Bladder microvascular endothelial cell (primary cell): ENCODE measurements at places on chromosomes 5 and 9. TPM values are rescaled to one million over a fixed set of nuclear protein-coding genes. Genes with fewer than 3 reads are reported as not detected.

The NKD2 gene
- 0.16 and 3.1 TPM in 2 replicates for total RNA-seq

The PTPRD gene
- 0.32 and 2.0 TPM in 2 replicates for total RNA-seq

The CCL27 gene
- total RNA-seq: 0.16 TPM in 1 of 2 replicates, not detected in the other

The SPIN1 gene
- total RNA-seq: 29.1 and 80.4 TPM in 2 replicates

The IL5 gene
- total RNA-seq: not detected in 2 replicates

The SLC25A48 gene
- not detected in 2 replicates for total RNA-seq

The PCDHA1 gene
- total RNA-seq: 0.13 TPM in 1 of 2 replicates, not detected in the other

The FAM78A gene
- total RNA-seq: 4.7 and 5.3 TPM in 2 replicates

The RAB3C gene
- total RNA-seq: 1.1 and 2.3 TPM in 2 replicates

The SURF2 gene
- 10.4 and 12.6 TPM in 2 replicates for total RNA-seq

The GMCL2 gene
- not detected in 2 replicates for total RNA-seq

The SPINK1 gene
- total RNA-seq: not detected in 2 replicates

The BSPRY gene
- not detected in 2 replicates for total RNA-seq

The PCDHGC5 gene
- total RNA-seq: 0.32 and 1.4 TPM in 2 replicates

The SH3GL2 gene
- total RNA-seq: 0.06 TPM in 1 of 2 replicates, not detected in the other

The RNF183 gene
- not detected in 2 replicates for total RNA-seq

The ANKHD1 gene
- total RNA-seq: 46.1 and 120 TPM in 2 replicates

The PCDHGB3 gene
- 1.5 and 8.4 TPM in 2 replicates for total RNA-seq

The PKD2L2 gene
- not detected in 2 replicates for total RNA-seq
